Vagina (tissue), 2 donors: ENCODE measurements at places on chromosomes 7 and 10. TPM values are rescaled to one million over a fixed set of nuclear protein-coding genes. Genes with fewer than 3 reads are reported as not detected.

DNA sequence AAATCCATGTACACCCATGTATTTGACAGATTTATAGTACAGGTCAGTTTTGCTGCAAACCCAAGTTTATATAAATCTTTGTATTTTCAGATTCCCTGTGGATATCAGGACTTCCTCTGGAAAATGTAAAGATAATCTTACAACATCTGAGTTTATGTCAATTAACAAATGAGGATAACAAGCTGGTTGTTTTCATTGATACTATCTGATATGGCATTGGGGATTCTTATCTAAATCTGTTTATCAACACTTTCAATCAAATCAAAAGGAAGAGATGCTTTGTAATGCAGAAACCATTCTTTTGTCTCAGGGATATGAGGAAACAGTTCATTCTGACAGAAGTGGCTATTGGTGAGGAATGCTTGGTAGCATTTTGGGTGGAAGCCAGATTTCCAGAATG is 64.9 kb upstream of the FAM204A start:
- no peaks in the 10 kb centered on the region for H3K36me3 ChIP-seq
- peaks cover 4% of the 10 kb centered on the region for H3K27me3 ChIP-seq
- no peak overlapping the region for H3K4me3 ChIP-seq
- DNase-seq, result no peak
- no peak overlapping the region for H3K27ac ChIP-seq

- H3K36me3 ChIP-seq, result no peaks in the 10 kb centered on the region
- H3K27ac ChIP-seq, result no peak overlapping the region
- H3K27me3 ChIP-seq, result no peaks in the 10 kb centered on the region
- H3K4me1 ChIP-seq, result peaks cover 26% of the 10 kb centered on the region
- DNase-seq, result no peak
These were observed 30.5 kb downstream of the NRP1 start for GRCh38 chr10:33303988-33304387.

- peak; percentile 83 for DNase-seq
- H3K27me3 ChIP-seq, result no peaks in the 10 kb centered on the region
- no peak overlapping the region for H3K27ac ChIP-seq
- no peaks in the 10 kb centered on the region for H3K4me1 ChIP-seq
These were observed 58.4 kb downstream of the ADCYAP1R1 start for GRCh38 chr7:31110331-31111108.

DNA sequence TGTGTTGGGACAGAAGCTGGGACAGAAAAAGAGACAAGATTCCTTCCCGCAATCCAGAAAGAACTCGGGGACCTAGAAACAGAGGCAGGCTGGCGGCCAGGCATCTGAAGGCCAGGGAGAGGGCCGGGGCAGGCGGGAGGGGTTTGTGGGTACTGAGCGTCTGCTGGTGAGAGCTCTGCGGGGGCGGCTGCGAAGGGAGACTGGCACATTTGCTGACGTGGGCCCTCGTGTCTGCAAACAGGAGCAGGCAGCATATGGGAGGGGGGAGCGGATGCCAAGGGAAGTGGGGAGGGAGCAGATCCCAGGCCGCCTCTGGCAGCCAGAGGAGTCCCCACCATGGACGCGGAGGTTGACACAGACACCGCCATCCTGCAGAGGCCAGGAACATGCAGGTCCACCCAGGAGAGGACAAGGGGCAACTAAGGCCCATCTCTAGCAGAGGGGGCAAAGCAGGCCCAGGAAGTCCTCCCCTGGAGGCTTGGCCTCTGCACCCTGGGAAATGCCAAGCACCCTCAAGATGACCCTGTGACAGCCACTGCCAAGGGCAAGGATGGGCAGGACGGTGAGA is 32.2 kb downstream of the KCNH2 start:
- H3K36me3 ChIP-seq, result no peaks in the 10 kb centered on the region
- H3K27me3 ChIP-seq, result no peaks in the 10 kb centered on the region
- no peak for DNase-seq
- H3K4me3 ChIP-seq, result no peak overlapping the region
- H3K4me1 ChIP-seq, result peaks cover 9% of the 10 kb centered on the region
- no peak overlapping the region for H3K27ac ChIP-seq

DNA sequence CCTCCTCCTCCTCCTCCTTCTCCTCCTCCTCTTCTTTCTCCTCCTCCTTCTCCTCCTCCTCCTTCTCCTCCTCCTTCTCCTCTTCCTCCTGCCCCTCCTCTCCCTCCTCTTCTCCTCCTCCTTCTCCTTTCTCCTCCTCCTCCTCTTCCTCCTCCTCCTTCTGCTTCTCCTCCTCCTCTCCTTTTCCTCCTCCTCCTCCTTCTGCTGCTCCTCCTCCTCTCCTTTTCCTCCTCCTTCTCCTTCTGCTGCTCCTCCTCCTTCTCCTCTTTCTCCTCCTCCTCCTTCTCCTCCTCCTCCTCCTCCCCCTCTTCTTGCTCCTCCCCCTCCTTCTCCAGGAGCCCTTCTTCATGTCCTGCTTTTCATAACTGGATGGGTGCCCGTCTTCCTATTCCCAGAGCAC is 12.2 kb downstream of the PLXNA4 start:
- DNase-seq, result no peak
- H3K4me1 ChIP-seq, result no peaks in the 10 kb centered on the region
- no peak overlapping the region for H3K4me3 ChIP-seq
- no peak overlapping the region for H3K27ac ChIP-seq

The SLC18A3 gene
- total RNA-seq, result 0.49 TPM
